ENCODE measurements at places on chromosomes 7 and 10.

GRCh38 chr10:124894569-124895215 is 47.2 kb upstream of the ZRANB1 start:
- DNase-seq: no peak

- no peak for DNase-seq
These were observed 130.0 kb downstream of the CHRM2 start for GRCh38 chr7:136998495-136998894.

DNA sequence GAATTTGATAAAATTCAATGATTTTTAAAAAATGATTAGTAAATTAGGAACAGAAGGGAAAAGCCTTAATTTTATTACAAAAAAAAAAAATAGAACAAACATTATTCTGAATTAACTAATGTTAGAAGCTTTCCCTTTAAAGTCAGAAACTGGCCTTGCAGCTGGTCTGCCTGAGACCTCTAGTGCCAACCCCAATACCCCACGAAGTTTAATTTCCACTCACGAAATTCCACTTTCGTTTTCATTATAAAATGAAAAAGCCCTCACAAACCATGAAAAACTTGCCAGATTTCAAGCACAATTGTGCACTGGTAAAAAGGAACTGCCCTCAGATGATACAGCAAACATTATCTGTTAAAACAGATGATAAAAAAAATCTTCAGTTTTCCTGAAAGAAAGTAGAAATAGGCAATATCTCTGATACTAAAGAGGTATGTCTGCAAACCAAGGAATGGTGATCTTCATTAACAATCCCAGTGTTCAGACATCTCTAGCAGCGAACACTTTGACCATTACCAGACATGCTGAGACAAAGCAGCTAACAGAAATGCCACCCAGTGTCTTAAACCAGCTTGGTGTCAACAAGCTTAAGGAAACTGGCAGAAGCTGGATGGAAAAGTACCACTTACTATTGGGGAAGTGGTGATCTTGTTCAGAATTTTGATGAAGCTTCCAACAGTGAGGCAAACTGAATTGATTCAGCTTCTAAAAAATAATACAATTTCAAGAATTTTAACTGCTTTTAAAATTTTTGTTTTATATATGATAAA is 80.2 kb downstream of the PALS2 start:
- DNase-seq: no peak

GRCh38 chr10:79547973-79548372 is 12.2 kb downstream of the SFTPA2 start:
- DNase-seq: no peak

DNA sequence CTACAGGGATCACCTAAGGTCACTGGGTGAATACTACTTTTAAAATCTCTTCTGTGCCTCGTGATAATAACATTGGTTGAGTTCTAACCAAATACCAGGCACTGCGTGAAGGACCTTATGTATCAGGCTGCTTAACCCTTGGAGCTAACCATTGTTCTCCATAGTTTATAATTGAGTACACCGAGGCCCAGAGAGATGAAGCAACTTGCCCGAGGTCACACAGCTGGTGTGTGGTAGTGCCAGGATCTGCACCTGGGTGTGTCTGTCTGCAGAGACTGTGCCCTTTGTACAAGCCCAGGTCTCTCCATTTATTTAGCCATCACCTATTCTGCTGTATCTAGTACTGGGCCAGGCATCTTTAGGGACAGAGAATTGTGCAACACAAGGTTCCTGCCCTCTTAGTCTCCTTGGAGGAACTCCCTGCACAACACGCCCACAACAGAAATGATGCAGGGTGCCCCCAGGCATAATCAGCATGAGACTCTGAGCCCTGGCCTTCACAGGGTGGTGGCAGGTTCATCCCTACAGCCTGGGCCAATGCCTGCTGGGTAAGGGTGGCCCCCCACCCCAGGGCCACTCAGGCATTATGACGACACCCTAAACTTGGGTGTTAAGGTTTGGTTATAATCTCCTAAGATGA is 31.5 kb downstream of the UNC5B start:
- no peak for DNase-seq

GRCh38 chr7:45570797-45571196 is 3.4 kb upstream of the ADCY1 start:
- no peak for DNase-seq

GRCh38 chr7:101973130-101973529 is 155.7 kb downstream of the CUX1 start:
- DNase-seq: no peak

DNA sequence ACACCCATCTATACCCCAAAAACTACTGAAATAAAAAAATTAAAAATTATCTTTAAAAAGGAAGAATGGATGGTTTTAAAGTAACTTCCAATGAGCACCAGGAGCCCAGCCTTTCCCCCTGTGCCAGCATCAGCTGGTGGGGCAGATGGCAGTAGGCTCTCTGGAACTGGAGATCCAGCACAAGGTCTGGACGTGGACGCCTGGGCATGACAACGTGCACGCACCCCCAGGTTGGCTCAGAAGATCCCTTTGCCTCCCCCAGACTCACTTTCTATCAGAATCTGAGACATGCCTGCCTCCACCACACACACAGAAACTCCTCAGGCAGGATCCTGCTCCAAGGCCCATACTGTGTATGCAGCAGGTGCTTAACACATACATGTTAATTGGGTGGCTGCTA is 35.8 kb downstream of the TCERG1L start:
- DNase-seq: no peak

DNA sequence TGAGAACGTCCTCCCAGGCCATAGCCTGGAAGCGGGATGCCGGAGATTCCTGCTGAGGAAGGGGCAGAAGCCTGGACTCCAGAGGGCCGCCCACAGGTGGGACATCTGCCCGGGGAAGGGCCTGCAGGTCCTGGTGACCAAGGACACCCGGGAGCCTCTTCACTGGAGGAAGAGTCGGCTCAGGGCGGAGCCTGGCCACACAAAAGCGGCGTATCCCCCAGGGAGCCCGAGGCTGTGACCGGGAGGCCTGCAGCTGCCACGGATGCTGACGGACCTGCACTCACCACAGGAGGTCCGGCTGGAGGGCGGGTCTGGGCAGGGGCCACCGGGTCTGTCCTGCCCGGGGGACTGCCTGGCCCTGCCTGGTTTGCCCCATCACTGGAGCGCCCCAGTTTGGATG is 15.5 kb upstream of the ADGRA1 start:
- DNase-seq: no peak

DNA sequence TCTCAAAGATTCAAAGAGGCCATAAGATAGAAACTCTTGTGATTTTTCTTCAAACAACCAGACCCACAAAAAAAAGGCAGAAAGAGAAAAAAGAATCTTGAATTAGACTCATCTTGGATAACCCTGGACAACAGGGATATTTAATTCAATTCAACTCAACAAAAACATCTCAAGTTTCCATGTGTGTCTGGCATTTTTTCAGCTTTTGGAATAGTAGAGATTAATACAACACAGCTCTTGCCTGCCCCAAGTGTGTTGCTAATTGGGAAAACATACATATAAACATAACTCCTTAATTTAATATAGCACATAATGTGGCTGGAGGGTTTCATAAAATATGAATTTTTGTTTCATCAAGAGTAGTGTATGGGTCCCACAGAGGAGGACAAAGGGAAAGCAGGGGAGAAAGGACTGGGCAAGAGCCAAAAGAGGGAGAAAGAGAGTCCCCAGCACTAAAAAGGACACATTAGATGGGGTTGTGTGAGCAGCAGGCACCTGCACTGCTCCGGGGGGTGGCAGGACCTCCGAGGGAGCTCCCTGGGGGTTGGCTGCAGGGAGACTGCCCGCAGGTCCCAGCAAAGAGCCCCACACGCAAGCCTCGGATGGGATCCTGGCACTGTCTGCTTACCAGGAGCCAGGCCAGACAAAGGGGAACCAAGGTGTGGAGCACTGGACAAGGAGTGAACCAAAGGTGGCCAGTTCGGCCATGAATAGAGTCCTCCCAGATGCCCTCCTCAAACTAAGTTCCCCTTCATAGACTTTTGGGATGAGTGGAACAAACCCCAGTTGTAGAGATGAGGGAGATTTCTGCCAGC is 65.6 kb upstream of the TMEM72 start:
- DNase-seq: no peak

DNA sequence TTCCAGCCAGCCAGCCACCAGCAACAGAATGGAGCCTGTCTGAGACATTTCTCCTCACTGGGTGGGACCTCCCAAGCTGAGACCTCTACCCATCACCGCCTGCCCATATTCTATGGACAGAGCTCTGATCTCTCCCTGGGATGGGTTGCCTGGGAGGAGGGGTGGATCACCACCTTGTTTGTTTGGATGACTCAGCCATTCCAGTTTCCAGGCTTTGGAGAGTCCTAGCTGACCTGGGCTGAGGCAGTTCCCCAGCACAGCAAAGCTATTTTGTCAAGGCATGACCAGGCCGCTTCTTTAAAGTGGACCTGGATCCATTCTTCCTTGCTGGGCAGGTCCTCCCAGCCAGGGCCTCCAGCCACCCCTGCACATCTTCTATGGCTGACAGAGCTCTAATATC is 982.3 kb downstream of the DNAJB9 start:
- DNase-seq: no peak

GRCh38 chr7:16299853-16300252 is 121.5 kb downstream of the CRPPA start:
- no peak for DNase-seq

DNA sequence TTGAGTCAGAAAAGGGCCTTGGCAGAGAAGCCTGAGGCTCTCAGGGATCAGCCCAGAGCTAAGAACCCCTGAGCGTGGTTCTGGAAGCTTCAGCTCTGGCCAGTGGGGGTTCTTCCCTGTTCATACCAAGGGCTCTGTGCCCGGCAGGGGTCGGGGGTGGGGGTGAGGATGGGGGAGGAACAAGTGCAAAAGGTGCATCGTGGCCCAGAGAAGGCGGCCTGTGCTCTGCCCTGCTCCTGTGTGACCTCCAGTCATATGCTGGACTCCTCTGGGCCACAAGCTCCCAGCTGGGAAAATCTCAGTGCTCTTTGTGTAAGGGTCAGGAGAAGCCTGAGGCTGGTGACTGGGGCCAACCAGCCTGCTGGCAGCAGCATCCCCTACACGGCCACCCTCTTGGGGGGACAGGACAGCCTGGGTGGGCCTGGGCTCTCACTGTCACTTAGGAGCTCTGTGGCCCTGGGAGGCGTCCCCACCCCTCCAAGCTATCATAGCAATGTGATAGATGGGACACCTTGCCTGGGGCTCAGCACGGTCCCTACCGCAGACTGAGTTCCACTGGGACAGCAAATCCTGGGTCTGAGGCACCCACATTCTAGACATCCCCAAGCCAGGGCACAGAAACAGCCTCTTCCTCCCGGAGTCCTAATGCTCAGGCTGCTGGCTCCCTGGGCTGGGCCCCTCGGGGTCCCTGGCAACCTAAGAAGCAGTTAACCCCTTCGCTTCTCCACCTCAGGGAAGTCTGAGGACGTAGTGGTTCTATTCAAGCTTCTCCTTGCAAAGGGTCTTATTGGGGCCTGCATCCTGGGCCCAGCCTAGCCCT is 2.5 kb downstream of the MMRN2 start:
- no peak for DNase-seq
